Inflammatory macrophage (primary cell): ENCODE measurements at places on chromosomes 13 and 19.

- no peak for DNase-seq
Measured at GRCh38 chr13:80664950-80665349, 324.0 kb upstream of the SPRY2 start.

DNA sequence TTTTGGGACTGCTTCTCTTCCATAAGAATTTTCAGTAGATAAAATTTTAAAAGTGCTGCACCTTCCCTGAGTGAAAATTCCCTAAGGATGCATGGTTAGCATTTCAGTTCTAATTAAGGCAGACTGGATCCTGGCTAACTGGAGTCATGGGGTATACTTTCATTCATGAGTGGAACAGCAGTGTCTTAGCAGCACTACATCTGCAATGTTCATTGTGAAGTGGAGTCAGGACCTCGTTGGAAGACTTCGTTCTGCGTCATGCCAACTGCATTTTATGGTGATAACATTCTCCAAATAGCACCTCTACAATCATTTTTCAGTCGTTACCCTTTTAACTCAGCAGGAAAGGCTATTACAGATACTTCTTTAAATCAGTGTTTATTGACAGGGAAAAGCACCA, 25.5 kb downstream of the PHF11 start:
- DNase-seq: no peak

DNA sequence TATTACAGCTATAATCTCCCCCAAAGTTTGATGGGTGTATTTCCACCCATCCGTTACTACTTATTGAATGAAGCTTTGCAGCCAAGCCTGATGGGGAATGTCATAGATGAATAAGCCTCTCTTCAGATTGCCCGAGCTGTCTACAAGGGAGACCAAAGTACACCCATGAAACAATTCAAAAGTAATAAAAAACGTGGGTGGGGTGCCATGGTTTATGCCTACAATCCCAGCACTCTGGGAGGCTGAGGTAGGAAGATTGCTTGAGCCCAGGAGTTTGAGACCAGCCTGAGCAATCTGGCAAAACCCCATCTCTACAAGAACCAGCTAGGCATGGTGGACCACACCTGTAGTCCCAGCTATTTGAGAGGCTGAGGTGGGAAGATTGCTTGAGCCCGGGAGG, 419.2 kb downstream of the FGF9 start:
- no peak for DNase-seq

GRCh38 chr13:73902296-73902695, 231.9 kb downstream of the KLF12 start:
- DNase-seq: no peak

DNA sequence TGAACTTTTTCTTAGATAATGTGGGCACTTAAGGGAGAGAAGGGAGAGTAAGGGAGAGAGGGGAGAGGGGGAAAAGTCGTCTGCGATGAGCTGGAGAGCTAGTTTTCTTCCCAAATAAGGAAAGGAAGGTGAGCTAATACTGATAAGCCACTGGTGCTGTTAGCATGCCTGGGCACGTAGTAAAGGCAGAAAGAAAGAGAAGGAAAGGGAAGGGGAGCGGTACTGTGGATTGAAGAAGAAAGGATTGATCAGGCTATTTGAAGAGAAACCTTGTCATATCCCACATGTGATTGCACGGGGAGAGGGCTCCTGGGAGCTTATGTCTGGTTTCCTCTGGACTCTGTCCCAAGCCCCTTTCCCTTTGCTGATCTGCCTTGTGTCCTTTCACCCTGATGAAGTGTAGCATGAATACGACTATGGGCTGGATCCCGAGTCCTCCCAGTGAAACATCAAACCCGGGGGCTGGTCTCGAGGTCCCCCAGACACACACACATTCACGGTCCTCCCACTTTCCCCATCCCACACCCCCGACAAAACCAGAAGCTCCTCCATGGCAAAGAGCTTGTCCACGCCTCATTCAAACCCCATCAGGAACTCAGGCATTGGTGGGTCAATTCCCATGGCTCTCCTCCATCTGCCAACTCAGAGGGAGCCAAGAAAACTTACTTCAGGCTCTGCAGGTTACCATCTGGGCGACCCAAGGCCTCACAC, 30.6 kb downstream of the NLRP13 start:
- no peak for DNase-seq

- DNase-seq: no peak
Measured at GRCh38 chr19:34523408-34523807, 41.9 kb downstream of the WTIP start.

- DNase-seq: no peak
Measured at GRCh38 chr13:48739386-48739964, 85.7 kb downstream of the CYSLTR2 start.

DNA sequence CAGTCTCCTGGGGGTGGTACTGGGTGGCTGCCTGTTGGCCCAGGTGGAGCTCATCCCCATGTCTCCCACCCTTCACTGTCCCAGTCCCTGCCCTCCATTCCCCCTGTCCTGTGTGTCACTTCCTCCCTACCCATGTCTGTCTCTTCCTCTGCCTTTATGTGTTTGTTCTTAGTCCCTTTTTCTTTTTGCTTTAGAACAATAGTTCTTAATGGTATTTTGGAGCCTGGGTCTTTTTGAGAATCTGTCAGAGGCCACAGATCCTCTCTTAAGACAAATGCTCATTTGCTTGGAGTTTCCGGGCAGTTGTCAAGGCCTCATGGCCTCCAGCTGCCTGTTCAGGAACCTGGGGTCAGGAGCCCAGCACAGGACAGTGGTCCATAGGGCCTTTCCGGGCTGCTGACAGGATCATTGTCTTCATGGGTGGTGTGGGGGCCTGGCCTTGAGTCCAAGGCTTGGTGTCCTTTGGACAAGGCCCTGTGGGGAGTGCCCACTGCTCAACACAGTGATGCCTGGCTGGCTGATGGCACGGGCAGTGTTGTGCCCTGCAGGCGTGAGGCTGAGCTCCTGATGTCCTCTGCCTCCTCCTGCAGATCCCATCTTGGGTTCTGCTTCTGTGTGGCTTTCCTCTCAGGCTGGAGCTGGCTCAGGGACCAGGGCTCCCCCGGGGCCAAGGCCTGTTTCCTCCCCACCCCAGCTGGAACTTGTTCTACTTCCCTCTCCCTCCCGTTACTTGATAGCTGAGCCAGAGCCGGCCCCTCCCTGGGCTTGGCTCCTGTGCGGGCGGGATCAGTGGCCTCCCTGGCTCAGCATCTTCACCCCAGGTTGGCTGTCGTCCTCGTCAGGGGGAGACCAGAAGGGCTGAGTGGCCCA, 3.5 kb downstream of the EGLN2 start:
- peak; percentile 47 for DNase-seq

DNA sequence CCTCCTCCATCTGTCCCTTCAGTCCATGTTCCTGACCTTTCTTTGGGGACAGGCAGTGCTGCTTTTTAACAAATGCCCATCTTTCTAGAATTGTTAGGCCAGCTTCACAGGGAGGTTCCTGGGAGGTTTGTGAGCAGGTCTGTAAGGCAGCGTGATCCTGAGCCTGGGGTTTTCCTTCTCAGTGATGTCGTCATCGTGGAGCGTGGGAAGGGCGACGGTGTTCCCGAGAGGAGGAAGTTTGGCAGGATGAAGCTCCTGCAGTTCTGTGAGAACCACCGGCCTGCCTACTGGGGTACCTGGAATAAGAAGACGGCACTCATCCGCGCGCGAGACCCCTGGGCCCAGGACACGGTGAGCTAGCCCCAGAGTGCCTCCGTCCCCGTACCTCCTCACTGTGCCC, 26.8 kb downstream of the CHAF1A start:
- no peak for DNase-seq

- DNase-seq: no peak
Measured at GRCh38 chr13:26760832-26761582, 421 bp upstream of the GPR12 start.

GRCh38 chr13:23695196-23695595, 125.0 kb downstream of the TNFRSF19 start:
- no peak for DNase-seq

DNA sequence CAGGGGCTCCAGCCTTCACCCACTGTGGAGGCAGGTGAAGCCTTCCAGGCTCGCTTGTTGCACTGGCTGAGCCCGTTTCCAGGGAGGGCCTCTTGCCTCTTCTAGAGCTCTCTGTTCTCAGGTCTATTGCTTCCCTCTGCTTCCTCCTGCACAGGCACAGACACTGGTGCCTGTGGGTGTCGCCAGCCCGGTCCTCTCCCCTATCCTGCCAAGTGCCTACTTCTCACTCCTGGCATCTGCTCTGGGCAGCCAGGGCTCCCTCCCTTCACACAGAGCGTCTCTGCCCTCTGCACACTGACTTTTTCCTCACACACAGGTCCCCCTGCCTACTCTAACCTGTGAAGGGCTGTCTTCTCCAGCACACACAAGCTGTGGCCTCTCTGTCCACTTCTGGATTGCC, 60.3 kb downstream of the SLC7A9 start:
- DNase-seq: no peak

DNA sequence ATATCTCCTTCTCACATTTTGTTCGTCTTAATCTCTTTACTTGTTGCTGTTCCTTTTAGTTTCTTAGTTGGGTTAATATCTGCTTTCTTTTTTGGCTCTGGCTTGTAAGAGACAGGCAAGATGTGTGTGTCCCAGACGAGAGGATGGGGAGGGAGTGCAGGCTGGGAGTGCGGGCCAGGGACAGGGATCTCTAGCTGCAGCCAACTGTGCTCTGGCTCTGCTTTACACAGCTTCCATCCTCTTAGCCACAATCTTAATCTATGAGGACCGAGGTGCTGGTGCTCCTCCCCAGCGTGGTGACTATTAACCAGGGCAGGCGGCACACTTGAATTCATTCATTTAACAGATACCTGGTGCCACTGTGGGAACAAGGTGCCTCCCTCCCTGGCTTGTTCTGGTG, 70.9 kb upstream of the WASF3 start:
- no peak for DNase-seq

GRCh38 chr19:56838024-56838908, 2.3 kb downstream of the PEG3 start:
- peak; percentile 78 for DNase-seq

DNA sequence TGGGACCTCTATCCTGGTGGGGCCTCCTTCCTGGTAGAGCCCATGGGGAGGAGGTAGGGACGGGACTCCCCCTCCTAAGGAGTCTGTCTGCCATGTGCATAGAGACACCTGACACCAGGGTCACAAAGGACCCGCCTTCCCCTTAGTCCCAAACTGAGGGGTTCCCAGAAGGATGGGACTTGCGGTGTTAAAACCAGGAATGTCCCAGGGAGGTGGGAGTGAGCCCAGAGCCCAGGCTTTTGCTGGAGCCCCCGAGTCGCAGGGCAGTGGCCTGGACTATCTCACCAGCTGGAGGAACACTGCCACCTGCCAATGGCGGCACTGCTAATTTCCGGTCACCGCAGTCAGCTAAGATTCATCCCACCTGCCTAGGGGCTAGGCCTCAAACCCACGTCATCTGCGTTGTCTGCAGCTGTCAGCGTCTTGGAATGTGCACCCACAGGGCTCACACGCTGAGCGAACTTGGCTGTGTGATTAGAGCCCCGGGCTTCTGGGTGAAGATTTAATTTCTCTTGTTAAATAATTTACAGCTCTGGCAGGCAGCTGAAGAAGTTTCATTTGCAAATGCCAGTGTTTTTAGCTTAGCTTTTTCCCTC, 31.9 kb upstream of the ATP11A start:
- no peak for DNase-seq

DNA sequence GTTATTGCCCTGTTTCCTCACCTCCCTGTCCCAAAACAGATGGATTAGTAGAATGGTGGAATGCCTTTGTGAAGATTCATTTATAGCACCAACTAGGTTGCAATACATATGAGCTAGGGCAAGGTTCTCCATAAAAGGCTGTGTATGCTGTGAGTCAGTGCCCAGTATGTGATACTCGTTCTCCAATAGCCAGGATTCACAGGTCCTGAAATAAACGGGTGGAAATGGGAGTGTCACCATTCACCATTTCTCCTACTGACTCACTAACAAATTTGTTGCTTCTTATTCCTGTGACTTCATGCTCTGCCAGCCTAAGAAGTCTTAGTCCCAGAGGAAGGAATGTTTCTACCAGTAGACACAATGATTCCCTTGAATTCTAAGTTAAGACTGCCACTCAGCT, 1745.4 kb downstream of the SLITRK1 start:
- DNase-seq: no peak

DNA sequence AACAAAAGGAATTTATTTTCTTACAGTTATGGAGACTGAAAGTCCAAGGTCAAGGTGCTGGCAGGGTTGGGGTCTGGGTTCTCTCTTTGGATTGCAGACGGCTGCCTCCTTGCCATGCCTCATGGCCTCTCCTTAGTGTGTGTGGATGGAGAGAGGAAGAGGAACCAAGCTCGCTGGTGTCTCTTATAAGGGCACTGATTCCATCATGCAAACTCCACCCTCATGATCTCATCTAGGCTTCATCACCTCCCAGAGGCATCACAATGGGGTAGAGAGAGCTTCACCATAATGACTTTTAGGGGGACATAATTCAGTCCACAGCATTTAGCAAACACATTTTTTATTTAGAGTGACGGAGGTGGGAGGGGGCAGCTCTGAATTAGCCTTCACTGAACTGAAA, 104.9 kb upstream of the ABCC4 start:
- peak; percentile 34 for DNase-seq

DNA sequence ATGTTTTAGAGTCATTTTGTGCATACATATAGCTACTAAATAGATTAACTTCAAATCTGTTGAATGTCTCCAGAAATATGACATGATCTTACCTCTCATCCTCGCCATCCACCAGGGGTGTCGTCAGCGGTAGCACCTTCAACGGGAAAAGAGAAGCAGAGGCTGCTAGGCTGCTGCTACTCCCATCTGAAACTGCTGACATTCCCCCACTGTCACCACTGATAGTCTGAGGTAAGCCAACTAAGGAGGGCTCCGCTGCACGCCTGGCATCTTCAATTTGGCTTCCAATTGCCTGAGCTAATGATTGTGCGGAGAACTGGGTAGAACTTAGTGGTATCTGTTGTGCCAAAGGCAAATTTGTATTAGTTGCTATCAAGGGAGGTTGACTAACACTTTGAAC, 3.1 kb downstream of the TSC22D1 start:
- no peak for DNase-seq

DNA sequence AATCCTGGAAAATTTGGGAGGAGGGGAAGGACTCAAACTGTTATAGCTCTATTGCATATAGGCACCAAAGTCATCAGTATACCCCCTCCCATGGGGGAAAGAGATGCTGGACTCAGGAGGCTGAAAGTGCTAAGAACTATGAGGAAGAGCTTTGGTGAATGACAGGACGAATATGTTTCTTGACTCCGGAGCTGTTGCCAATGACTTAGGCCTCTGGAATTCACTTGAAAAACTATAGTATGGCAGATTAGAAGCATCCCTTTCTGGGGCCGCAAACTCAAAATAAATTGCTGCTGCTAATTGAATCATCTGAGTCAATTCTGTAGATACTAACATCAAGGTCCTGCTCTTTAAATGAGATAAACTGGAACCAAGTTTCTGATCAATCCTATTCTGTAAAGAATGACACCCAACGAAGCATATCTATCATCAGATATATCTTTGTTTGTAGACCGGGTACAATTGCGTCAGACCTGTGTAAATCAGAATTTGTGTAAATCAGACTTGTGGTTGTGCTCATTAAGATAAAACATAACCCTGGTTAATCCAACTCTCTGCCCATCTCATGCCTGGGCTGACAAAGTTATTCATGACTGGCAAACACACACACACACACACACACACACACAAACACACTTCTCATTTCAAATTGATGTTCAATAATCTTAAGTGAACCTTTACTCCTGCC, 1793.8 kb upstream of the PCDH20 start:
- DNase-seq: no peak

GRCh38 chr13:95044452-95045205, 256.6 kb downstream of the ABCC4 start:
- DNase-seq: no peak
